Stimulated activated CD8-positive, alpha-beta memory T cell treated with anti-CD3 and anti-CD28 coated beads, Interleukin-4, amount 100 ng/mL, for 4 hours (primary cell): ENCODE measurements at places on chromosomes 5 and 9.

- DNase-seq: no peak
Measured at GRCh38 chr9:23941051-23941450, 115.0 kb upstream of the ELAVL2 start.

DNA sequence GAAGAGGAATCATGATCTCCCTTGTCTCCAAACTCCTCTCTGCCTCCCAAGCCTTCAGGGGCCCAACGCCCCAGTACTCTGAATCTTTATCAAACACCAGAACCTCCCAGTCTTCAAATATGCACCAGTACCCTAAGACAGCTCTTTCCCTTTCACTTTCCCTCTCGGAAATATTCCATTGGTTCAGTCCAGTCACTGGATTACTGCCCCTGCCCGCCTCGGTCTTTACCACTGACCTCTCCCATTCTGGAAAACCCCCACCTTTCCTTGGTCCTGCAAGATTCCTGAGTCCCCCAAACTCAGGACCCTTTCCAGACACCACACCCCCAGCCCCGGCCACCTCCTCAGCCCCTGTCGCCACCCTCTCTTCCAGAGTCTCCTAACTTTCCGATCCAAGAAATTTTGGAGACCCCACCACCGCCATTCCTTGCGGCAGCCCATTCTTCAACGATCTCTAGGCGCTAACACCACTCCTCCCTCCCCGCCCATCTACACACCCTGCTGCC is 674 bp downstream of the C5orf15 start:
- no peak for DNase-seq

DNA sequence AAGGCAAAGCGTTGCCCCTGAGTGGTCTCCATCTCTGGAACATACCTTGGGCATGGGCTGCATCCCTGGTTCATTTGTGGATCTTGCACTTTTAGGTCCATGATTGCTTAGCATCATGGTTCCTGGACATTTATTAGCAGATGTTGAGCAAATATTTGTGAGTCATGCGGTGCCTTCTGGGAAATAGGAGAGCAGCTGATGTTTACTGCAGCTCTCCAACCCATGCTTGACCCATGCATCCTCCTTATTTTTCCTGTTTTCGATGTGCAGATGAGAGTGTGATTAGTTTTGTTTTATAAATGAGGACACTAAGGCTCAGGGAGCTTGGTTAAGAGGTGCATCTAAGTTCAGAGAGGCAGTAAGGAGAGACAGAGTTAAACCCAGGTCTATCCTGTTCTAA is 253.7 kb downstream of the ICE1 start:
- no peak for DNase-seq

DNA sequence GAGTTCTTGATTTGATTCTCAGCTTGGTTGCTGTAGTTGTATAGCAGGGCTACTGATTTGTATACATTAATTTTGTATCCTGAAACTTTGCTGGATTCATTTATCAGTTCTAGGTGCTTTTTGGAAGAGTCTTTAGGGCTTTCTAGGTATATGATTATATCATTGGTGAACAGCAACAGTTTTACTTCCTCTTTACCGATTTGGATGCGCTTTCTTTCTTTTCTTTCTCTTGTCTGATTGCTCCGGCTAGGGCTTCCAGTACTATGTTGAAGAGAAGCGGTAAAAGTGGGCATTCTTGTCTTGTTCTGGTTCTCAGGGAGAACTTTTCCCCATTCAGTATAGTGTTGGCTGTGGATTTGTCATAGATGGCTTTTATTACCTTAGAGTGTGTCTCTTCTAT is 158.9 kb downstream of the SAXO1 start:
- DNase-seq: no peak

- no peak for DNase-seq
Measured at GRCh38 chr5:6483880-6484382, 35.3 kb downstream of the UBE2QL1 start.

GRCh38 chr5:171242521-171242920 is 66.5 kb upstream of the TLX3 start:
- no peak for DNase-seq

DNA sequence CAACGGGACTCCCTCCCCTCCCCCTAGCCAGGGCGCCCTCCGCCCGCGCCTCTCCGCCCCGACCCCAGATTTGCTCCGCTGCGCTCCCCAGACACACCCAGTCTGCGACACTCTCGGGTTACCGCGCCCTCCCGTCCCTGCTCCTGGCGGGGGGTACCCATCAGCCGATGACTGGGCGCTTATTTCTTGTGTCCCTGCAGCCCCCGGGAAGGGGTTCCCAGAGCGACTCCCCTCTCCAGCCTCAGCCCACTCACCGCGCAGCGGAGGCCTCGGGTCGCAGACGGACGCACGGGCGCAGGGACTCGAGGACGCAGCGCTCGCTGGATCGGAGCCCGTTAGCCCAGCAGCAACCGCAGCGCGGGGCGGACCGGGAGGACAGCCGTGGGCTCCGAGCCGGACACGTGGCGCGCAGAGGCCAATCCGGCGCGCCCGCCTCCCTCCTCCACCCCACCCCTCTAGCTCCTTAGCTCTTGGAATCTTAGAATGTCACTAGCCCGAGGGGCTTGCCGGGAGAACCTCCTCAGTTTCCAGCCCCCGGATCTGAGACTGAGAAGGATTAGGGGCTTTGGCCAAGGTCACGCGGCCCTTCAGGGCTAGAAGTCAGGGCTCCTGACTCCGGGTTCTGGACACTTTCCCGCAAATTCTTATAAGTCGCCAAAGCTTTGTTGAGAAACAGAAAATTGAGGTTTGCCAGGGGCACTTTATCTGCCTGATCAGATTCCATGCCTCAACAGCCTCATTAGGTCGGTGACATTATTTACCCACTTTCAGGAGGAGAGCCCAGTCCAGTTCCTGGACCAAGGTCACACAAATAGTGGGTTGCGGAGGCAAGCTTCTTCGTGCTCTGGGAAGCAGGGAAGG is at the start of gene ANXA6:
Gene ANXA6 (minus strand): TSS at position 354 of the 861 bp plus-strand sequence. CDS start 9,878 bp downstream, outside the sequence.
- no peak for DNase-seq

GRCh38 chr5:173341961-173342430 is 13.8 kb upstream of the STC2 start:
- DNase-seq: no peak

DNA sequence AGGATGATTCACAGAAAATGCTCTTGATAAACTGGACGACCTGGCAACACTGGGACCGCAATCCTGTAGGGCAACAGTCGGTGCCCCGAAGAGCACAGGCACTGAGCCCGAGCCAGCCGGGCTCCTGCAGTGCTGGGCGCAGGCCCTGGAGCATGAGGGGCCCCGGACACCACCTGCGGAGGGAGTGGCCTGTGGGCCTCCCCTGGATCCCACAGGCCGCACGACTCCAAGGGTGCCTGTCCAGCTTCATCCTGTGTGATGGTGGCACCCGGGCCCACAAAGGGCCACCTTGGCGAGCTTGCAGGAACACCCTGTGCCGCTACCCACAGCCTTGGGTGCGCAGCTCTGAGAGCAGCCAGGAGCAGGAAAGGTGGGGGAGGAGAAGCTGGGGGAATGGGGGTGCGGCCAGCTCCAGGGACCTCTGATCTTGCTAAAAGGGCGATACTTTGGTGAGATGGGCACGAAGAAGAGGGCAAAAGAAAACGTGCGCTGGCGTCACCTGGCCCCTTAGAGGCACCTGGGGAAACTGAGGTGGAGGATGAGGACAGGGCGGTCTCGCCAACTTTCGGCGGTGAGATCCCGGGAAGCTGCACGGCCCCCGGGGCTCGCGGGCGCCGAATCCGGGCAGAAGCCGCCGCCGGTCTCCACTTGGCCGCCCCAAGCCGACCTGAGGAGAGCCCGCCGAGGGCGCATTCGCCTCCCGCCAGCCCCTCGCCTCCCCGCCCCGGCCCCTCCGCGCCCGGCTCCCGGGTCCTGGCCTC is 722 bp downstream of the TBC1D9B start:
- no peak for DNase-seq

DNA sequence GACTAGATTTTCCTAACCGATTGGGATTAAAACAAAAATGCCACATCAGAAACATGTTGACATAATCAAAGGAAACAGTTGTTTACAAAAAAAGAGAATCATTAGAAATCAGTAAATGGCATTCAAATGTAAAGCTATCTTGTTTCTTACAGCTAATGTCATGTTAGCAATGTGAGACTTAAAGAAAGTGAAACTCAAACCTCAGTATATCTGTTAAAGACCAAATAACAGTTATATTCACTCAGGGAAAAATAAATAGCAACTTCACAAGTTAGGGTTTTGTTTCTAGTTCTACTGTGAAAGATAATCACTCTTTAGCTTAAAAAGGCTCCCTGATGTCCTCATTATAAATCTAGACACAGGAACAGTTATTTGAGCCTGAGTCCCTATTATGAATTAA is 189.3 kb upstream of the EFNA5 start:
- no peak for DNase-seq

GRCh38 chr9:95635986-95636671 is 119.4 kb upstream of the PTCH1 start:
- no peak for DNase-seq

- DNase-seq: no peak
Measured at GRCh38 chr9:37921546-37922300, 17.8 kb upstream of the SLC25A51 start.

- no peak for DNase-seq
Measured at GRCh38 chr5:83889971-83890745, 169.5 kb upstream of the HAPLN1 start.

GRCh38 chr5:130243641-130244040 is 339.4 kb downstream of the CHSY3 start:
- no peak for DNase-seq

- no peak for DNase-seq
Measured at GRCh38 chr5:151448038-151448985, 909 bp downstream of the SLC36A1 start.
